ENCODE measurements at places on chromosomes 1 and 21.

DNA sequence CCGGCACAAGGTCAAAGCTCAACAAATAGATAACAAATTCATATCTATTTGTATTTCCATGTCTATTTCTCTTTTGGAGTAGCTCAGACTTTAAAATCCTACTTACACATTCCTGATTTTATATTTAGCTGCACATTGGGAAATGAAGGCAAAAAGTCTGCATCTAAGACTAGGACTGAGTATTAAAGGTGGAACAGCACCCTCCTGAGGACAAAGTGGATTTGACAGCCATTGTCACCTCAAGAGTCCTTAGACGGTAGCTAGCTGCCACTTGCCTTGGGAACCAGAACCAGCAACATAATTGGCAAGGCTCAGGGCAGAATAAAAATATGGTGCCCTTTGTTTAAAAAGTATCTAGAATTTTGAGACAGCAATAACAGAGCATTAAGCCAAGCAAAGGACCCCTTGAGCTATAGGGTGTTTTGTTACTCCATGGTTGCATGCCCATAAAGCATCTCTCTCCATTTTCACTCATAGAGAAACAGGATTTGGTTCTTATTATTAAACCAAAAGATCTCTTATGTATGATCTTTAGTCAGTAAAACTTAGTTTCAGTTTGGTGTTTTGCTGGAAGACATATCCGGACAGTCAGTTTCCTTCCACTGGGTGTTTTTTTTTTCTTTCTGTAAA, 30.0 kb upstream of the SGIP1 start:
- no peak for DNase-seq

DNA sequence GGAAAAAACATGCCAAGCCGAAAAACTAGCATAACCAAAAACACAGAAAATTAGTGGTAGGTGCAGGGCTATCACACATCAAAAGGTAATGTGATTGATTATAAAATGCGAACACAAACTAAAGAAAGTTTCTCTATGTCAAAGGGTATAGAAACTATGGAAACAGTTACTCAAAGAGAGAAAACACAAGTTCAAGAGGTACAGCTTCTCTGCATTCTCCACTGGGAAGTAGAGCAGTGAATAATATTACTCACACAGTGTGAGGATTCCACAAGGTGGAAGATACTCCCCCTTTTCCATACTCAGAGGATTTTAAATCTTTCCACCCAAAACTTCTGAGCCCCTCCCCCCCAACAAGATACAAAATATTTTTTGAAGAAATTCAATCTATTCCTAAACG, 18.6 kb downstream of the AKT3 start:
- no peak for DNase-seq

DNA sequence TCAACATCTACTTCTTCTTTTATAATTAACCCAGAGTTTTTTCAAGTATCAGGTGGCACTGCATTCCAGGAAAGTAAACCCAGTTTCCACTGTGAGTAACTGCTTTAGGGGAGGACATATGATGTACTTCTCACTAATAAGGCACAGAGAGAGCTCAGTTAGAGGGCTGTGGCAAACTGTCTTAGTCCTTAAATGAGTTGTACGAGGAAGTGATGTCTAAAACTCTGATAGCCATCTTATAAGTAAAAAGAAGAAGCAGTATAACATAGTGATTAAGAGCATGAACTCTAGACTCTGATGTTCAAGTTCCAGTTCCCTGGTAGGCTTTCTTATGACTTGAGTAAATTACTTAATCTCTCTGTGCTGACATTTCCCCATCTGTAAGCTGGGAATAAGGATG, 58.7 kb upstream of the PTGS2 start:
- no peak for DNase-seq

DNA sequence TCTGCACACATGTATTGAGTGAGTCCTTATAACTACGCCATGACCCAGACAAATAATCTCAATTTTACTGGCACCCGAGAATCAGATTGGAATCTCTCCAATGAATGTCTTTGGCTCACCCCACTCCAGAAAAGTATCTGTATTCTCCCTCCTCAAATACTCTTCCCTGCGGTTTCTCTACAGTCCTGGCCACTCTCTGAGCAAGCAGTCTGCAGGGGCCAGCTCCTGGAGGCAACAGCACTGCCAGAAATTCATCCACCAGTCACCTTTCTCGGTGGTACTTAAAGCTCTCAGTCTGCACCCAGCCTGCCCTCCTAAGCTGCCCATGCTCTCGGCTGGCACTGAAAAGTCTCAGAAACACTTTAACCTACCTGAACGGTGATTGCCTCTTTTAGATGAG, 16.1 kb upstream of the LYST start:
- no peak for DNase-seq

GRCh38 chr1:98969798-98970490, 34.7 kb downstream of the PLPPR5 start:
- DNase-seq, result no peak

DNA sequence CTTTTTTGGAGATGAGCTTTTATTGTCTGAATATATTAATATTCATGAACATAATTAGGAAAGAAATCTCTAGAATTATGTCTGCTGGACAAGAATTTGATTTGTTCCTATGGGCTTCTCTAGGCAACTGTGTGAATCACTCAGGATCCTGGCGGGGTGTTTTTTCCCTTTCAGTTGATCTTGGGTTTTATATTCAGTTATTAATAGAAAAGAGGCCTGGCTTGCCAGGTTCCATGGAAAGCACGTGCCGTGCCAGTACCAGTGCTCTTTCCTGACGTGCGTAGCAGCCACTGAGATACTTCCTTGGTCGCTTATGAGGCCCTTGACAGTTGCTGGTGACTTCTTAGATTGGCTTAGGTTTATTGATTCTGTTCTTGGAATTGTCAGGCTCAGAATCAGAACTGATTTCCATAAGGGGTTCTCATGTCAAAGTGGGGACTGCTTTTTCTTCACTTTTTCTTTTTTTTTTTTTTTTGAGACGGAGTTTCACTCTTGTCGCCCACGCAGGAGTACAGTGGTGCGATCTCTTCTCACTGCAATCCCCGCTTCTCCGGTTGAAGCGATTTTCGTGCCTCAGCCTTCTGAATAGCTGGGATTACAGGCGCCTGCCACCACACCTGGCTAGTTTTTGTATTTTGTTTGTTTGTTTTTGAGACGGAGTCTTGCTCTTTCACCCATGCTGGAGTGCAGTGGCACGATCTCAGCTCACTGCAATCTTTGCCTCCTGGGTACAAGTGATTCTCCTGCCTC, 48.7 kb upstream of the KIF1B start:
- DNase-seq, result no peak

DNA sequence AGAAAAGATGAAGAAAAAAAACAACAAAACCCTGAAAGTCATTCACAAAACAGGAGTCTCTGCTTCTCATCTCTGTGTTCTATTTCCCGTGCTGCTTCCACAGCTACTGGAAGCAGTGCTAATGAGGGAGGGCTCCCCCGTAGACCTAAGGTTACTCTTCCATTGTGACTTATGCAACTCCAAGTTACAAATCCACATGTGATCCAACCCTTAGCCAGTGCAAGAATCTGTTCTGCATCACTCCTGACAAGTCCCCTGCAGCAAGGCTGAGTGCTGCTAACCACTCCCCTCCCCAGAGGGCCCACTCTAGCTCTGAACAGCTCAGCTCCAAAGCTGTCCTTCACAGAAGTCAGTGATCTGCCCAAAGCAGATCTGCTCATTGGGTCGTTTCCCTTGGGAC, 10.3 kb downstream of the DNALI1 start:
- no peak for DNase-seq

DNA sequence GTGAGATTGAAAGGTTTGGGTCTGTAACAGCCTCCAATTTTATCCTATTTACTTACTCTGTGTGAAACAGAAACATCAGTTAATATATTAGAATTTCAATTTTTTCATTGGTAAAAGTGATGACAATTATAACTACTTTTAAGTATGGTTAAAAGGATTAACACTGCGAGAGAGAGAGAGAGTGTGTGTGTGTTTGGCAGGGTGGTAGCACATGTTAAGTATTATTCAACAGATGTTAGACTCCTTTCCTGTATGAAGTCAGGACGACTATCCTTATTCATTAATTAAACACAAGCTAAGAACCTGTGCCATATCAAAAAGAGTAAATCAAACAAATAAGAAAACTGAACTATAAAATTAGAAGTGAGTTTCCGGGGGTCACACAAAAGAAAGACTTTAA, 662.5 kb downstream of the PLPP3 start:
- no peak for DNase-seq

DNA sequence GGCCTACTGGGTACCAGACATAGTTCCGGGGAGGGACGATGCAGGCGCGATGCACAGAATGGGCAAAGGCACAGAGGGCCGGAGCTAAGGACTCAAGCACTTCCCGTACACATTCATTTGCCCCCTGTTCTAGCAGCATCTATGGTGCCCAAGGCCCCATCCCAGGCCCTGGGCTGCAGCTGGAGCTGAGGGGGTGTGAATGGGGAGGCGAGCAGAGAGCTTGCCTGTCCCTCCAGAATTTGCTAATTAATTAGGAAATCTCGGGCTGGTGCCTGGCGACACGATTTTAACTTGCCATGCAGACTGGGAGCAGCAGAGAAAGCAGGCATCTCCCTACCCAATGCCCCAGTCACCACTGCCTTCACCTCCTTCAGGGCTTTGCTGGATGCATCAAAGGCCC, 35.9 kb downstream of the EPHA2 start:
- DNase-seq, result no peak

DNA sequence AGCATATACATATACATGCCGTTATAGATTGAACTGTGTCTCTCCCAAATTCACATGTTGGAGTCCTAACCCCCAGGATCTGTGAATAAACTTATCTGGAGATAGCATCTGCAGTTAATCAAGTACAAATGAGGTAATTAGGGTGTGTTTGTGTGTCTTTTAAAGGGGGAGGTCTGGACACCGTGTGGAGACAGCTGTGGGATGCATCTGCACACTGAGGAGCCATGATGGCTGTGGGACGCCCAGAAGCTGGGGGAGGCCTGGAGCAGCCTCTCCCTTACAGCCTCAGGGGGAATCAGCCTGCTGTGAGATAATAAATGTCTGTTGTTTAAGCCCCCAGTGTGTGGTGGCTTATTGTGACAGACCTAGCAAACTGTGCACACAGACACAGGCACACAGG, 51.8 kb upstream of the COL18A1 start:
- DNase-seq, result no peak

- no peak for DNase-seq
Measured at GRCh38 chr1:110800079-110800478, 72.9 kb upstream of the CD53 start.

DNA sequence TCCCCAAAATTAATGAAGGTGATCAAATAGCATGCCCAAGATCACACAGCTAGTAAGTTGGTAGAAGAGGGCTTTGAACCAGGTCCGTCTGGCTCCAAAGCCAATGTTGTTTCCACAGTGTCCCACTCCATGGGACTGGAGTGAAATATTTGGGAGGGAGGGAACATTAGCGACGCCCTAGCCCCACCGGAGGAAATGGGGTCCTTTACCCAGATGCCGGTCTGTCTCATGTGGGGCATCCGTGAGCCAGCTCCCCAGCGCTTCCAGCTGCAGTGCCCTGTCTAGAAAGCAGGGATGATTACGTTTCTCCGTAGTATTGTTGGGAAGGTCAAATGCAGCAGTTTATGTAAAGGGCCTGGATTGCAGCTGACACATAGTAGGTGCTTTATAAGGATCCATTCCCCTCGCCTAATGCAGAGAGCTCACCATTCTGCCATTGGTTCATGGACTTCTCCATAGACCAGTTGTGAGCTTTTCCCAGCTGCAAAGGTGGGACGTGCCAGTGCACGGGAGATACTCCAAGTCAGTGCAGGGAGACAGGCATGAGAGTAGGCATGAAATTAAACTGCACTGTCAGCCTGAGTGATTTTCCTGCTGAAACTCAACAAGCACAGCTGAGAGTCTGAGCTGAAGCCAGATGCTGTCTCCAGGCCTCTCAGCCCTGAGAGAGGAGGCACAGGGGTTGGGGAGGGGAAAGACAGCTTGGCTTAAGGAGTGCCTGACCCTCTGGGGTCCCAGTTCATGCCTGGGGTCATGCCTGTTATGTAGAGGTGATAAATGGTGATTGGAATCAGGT, 24.7 kb downstream of the QSOX1 start:
- no peak for DNase-seq

GRCh38 chr1:27554759-27555699, 48.9 kb downstream of the AHDC1 start:
- no peak for DNase-seq

GRCh38 chr1:243233908-243234307, 21.2 kb downstream of the CEP170 start:
- no peak for DNase-seq

DNA sequence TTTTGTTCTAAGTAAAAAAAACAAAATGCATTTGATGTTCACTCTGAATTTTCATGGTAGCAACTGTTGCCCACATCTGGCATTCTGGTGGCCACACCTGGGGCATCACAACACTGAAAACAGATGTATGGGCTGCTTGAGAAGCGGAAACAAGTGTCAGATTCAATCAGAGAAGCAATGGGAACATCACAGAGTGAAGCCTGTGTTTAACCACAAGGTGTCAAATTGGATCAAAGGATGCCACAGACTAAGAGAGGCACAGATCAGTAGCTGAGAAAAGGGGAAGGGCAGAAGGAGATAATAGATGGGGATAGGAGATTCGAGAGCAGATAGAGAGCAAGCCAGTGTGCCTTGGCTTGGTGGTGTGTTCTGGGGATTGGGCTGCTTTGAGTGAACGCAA, 49.8 kb upstream of the MTF2 start:
- no peak for DNase-seq

DNA sequence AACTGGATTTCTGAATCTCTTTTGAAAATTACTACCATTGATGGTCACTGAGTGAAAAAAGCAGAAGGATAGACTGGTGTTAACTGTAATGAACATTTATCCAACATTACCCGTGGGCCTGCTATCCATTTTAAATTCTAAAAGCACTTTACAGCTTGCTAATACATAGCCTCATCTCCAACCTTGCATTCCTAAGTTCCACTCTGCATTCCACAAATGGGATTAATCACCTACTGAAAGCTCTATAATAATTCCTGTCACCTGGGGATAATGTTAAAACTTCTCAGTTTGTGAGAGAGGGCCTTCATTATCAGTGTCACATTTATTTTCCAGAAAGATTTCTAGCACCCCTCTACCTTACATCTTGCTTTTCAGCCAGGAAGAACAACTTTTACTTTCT, 38.2 kb downstream of the PTPRC start:
- no peak for DNase-seq

GRCh38 chr1:197140121-197140520, 6.3 kb downstream of the ASPM start:
- no peak for DNase-seq

- DNase-seq, result no peak
Measured at GRCh38 chr21:34874684-34875513, 174.2 kb downstream of the RUNX1 start.

DNA sequence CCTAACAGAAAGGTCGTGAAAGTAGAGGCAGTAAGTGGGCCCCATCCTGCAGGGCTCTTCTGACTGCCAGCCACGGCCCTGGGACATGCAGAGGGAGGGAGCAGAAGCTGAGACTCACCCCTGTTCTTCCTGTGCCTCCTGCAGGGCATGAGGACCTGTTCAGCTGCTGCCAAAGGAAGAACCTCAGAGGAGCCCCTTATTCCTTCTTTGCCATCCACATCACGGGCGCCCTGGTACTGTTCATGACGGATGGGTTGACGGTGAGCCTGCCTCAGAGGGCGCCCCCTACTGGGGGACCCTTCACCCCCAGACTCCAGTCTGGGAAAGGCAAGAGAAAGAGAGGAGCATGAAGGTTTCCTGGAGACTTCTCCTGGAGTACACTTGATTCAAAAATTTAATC, 47.1 kb downstream of the ELK4 start:
- no peak for DNase-seq

- no peak for DNase-seq
Measured at GRCh38 chr1:236035681-236036101, 29.2 kb downstream of the NID1 start.
